ENCODE measurements at places on chromosomes 16 and 17.

- no peak for DNase-seq
Measured at GRCh38 chr17:59327981-59328290, 3.5 kb upstream of the YPEL2 start.

DNA sequence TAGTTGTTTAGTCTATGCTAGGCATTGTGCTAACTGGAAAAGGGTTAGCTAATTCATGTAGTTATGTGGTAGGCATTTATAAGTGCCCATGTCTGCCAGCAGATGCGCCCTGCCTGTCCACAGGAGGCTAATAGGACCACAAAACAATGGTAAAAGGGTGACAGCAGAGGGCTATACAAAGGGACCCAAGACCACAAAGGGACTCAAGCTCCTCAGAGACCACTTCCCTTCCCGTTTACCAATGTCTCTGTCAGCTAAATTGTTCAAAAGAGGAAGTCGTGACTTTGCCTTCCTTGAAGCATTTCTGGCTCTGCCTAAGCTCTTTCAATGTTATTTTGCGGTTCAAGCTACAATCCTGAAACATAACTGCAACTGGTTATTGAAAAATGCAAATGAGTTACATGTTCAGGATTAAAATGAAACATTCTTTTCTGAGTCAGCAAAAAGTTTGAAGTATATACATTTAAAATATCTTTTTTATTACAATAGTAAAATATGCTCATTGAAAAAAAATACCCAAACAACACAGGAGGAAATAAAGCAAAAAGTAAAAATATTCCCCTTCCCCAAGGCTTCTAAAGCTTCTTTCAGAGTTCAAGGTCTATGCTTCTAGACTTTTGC, 149.2 kb downstream of the MAF start:
- no peak for DNase-seq

DNA sequence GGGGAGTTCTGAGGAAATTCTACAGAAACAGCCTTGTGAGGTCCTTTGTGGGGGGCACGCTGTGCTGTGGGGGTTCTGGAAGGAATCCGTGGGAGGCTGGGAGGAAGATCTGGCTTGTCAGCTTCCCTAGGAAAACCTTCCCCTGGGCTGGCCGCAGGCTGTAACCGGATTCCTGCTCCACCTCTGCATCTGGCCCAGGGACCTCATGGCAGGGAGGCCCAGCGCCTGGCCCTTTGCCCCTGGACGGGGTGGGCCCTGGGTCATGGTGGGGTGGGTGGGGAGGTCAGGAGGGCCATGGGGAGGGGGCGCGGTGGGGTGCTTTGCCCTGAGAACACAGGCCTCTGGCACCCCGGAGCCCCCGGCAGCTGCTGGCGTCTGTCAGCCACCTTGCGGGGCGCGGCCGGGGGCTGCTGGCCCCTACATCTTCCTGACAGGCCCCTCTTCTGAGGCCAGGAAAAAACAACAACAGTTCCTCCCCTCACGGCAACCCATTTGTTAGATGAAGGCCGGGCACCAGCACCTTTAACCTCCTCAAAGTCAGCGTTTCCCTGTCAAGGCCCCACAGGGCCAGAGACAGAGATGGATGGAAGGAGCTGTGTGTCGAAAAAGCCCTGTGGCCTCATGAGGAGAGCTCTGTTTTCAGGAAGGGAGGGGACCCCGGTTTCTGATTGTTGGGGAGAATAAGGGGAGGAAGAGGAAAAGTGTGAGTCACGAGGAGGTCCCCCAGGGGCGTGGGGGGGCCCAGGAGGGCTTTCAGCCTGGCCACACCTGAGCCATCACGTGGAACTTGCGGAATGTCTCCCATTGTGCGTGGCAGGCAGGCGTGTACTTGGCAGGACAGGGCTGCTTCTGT, 3.6 kb upstream of the MEOX1 start:
- DNase-seq: no peak

DNA sequence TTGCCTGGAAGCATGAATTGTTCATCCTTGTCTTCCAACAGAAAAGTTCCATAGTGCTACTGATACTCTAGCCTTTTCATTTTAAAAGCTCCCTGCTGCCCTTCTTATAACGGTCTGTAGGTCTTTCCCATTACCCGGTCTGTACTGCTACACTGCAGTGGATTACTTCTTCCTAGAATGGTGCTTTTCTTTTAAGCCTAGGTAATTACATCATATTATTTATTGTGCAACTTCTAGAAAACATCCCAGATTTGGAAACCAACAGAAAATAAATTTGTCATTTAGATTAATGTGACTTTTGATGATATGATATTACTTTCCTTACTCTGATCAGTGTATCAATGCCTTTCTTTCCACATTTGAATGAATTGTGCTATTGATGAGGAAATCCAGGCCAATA, 199.4 kb downstream of the TANC2 start:
- DNase-seq: no peak

DNA sequence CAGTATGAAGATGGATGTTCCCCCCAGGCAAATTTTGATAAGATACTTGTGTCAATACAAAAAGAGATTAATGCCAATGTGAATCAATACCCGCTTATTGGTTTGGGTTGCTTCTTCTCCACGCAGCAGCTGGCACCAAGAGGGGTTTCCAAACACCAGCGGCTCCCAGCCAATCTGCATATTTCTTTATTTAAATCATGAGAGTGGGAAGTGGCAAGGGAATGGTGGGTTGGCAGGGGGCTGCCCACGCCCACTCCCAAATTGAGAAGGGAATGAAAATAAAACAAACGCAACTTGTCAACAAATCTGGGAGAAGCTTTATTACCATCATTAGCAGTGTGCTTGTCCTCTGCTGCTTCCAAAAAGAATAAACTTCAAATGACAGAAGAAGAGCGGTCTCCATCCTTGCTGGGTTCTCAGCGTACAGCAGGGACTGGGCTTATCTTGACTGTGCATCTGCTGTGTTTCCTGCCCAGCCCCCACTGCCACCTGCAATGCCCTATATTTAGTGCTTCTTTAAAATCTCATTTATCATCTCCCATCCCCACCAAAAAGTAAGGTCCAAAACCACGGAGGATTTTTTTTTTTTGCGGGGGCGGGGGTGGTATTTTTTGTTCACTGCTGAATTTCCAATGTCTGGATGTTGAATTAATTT, 34.9 kb upstream of the C16orf78 start:
- no peak for DNase-seq
